ENCODE measurements at places on chromosomes 4 and X.

- DNase-seq = no peak
Observed at GRCh38 chr4:85715991-85716737, 241.2 kb downstream of the ARHGAP24 start.

- DNase-seq = no peak
Observed at GRCh38 chr4:152805818-152806217, 26.1 kb downstream of the ARFIP1 start.

DNA sequence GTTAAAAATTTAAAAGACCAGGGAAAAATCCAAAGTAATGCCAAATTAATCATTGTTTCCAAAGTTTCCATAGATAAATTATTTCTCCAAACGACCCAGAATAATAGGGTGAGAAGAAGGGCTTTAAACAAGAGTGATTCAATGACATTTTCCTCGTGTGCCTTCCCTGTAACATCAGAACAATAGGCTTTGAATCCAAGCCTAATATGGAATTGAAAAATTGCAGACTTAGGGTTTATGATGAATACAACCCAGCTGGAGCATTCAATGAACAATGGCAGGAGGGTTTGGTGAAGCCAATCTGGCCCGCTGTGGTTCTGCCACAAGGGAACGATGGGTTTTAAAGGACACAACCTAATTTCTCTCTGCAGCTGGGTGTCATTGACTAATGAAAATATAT lies 94.2 kb downstream of the CBLL2 start:
- no peak for DNase-seq

GRCh38 chrX:97666890-97667289 lies 783.2 kb downstream of the RPA4 start:
- DNase-seq = no peak

- DNase-seq = no peak
Observed at GRCh38 chrX:39196192-39197102, 395.2 kb downstream of the MID1IP1 start.

Data from SK-N-SH (cell line).